ENCODE measurements at places on chromosomes 5 and 9.

DNA sequence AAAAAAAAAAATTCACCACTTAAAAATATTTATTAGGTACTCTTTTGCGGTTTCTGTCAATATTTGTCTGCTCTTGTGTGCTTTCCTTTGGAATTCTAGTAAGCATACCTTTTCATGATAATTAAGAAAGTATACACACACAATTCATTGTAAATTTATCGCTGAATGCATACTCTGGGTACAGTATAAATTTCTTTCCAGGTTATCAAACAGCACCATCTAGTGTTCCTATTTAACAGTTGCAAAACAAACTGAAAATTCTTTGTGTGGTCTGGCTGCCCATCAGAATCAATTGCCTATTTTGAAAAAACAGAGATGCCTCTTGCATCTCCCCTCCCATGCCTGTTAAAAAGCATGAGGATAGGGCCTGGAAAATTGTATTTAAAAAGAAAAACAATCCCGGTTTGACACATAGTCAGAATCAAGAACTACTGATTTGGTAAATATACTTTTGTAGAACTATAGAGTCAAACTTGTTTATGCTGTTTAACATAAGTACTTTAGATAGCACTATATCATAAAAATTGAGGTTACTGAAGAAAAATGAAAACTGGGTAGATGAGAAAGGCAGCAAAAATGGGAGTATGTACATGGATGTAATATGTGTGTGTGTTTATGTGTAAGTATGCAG lies 16.2 kb downstream of the PGGT1B start:
- DNase-seq, result no peak

DNA sequence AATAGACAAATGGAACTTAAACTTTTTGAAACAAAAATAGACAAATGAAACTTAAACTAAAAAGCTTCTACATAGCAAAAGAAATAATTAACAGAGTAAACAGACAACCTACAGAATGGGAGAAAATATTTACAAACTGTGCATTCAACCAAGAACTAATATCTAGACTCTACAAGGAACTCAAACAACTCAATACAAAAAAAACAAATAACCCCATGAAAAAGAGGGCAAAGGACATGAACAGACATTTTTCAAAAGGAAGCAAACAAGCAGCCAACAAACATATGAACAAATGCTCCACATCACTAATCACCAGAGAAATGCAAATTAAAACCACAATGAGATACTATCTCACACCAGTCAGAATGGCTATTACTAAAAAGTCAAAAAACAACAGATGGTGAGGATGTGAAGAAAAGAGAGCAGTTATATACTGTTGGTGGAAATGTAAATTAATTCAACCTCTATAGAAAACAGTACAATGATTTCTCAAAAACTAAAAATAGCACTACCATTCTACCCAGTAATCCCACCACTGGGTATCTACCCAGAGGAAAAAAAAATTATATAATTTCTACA lies 170.8 kb upstream of the RGMB start:
- no peak for DNase-seq

DNA sequence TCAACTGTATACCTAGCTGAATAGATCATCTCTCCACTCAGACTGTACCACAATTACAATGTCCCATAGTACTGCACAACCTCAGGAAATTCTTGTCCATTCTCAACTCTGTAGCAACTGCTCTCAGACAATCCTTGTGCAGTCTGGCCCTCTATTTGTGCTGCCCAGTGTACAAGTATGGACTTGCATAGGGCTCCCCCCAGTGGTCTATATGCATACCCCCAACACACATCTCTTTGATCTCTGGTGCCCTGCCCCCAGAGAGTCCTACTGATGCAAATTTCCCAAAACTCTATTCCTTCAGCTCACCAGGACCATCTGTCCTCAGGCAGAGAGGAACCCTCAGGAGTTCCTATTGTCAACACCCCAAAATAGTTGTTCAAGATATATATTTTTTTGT lies 205.3 kb downstream of the SLCO4C1 start:
- DNase-seq, result no peak

GRCh38 chr9:115015018-115015635 lies 84.7 kb upstream of the TNFSF8 start:
- DNase-seq, result no peak

- no peak for DNase-seq
These were observed 133.8 kb downstream of the DENND1A start for GRCh38 chr9:123796094-123796493.

DNA sequence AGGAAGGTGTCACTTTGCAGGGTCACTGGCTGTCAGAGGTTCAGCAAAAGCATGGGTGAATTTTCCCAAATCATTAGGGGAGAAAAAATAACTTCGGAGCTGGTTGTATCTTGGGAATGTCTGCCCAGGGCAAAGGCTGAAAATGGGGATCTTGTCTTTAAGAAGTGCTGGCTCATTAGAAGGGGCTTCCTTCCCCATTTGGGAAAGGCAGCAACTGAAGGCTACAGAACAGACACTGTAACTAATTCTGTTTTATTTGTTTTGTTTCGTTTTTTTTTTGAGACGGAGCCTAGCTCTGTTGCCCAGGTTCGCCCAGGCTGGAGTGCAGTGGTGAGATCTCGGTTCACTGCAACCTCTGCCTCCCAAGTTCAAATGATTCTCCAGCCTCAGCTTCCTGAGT lies 70.3 kb upstream of the PCA3 start:
- no peak for DNase-seq

DNA sequence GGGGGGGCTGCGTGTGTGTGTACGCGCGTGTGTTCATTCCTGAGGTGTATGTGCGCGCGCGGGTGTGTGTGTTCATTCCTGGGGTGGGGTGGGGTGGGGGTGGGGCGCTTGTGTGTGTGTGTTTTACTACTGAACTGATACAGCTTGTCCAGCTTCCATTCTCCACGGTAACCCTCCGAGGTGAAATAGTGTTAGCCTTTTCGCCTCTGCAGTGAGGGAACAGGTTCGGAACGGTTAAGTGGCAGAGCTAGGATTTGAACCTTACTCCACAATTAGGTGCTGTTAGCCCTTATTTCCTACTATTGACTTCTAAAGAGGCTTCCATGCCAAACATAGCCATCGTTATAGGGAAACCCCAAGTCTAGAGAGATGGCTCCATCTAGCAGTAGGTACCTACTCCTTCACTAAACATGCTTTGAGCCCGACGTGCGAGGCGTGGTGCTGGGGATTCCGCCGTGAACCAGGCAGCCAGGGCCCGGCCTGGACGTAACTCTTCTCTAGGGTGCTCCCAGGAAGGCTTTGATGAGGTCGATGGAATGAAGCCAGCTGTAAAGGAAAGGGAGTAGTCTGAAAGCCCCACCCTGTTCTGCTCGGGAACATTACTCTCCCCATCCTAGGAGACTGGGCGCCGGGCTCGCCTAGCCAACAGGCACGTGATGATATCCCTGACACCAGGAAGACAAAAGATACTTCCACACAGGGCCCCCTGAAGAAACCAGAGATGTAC lies 782 bp upstream of the SKP1 start:
- no peak for DNase-seq

GRCh38 chr5:179124273-179124852 lies 64.2 kb downstream of the ZNF354C start:
- no peak for DNase-seq

DNA sequence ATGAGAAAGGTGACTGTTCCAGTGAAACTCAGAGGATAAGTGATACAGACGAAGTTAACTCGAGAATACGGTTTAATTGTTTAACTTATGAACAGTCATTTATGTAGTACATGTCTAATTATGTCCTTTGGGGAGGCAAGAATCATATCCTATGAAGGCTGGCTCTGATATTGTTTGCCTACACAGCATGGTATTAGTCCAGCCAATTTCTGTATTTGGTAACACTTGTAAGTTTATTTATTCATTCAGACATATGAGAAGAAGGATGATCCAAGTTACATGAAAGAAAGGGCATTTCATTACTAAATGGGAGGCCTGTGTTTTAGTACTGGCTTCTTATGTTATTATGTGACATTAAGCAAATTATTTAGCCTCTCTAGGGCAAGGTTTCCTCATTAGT lies 199.7 kb downstream of the NNT start:
- no peak for DNase-seq

GRCh38 chr9:136057236-136058081 lies 37.6 kb downstream of the NACC2 start:
- no peak for DNase-seq

GRCh38 chr5:154242964-154243376 lies 52.4 kb downstream of the GALNT10 start:
- DNase-seq, result no peak
